ENCODE measurements at places on chromosomes 11 and 22.

GRCh38 chr22:22942511-22943329 lies 55.1 kb downstream of the IGLL5 start:
- DNase-seq = no peak

- no peak for DNase-seq
Measured at GRCh38 chr11:80521592-80521991, 1080.8 kb upstream of the TENM4 start.

- DNase-seq = no peak
Measured at GRCh38 chr11:80469871-80470270, 1029.0 kb upstream of the TENM4 start.

DNA sequence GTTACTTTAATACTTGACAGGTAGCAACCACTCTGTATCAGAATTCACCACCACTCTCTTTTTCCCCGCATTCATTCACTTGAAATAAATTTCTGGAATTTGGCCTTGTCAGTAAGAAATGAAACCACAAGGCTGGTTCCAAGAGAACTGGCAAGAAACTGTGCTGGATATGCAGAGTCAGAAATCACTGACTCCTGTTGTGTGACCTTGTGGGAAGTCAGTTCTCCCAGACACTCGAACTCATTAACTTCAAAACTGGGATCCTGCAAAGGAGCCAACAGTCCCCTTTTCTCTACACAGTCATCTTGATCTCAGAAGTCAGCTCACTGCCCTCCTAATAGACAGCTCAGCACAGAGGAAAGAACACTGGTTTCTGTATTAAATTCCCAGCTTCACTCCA lies 142.7 kb downstream of the LRRC4C start:
- no peak for DNase-seq

- no peak for DNase-seq
Measured at GRCh38 chr22:42433754-42434682, 1.8 kb upstream of the NFAM1 start.

DNA sequence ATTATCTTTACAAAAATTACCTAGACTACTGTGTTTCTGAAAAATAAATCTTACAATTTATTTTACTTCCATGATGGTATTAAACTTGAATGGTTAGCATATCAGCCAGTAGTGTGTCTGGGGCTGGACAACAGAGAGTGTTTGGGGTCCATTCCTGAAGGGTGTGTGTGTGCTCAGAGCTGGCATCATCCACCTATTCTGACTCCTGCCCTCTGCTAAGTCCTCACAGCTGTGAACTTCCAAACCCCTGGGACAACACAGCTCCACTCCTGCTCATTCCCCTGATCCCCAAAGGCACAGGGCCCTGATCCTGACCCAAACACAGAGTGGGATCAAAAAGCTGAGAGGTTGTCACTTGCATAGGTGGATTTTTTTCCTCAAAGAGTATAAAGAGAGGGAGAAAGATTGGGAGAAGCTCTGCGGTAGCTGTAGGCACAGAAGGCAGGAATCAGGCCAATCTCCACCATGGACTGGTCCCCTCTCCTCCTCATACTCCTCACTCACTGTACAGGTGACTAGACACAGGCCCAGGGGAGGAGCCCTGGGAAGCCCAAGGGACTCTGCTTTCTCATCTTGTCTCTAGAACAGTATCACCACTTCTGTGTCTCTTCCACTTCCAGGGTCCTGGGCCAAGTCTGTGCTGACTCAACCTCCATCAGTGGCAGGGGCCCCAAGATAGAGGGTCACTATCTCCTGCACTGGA lies 55.7 kb upstream of the TOP3B start:
- DNase-seq = no peak

DNA sequence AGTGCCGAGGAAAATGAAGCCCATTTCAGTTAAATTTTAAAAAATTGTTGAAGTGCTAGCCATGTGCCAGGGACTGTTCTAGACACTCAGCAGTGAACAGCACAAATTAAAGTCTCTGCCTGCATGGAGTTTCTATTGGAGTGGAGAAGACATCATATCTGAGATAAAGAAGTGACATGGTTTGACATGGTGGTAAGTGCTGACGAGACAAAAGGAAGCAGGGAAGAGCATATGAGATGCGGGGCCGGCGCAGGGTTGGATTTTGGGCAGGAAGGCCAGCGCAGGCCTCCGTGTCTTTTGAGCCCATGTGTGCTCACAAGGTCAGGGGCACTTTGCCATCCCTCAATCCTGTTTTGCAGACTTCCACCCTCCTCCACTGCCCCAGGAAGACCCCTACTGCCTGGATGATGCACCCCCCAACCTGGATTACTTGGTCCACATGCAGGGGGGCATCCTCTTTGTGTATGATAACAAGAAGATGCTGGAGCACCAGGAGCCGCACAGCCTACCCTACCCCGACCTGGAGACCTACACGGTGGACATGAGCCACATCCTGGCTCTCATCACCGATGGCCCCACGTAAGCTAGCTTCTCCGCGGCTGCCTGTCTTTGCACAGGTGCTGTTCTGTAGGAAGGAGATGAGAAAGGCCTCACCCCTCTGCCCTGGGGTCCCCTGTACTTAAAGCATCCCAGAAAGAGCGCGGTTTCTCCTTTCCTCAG lies 29.6 kb downstream of the AMPD3 start:
- DNase-seq = no peak

DNA sequence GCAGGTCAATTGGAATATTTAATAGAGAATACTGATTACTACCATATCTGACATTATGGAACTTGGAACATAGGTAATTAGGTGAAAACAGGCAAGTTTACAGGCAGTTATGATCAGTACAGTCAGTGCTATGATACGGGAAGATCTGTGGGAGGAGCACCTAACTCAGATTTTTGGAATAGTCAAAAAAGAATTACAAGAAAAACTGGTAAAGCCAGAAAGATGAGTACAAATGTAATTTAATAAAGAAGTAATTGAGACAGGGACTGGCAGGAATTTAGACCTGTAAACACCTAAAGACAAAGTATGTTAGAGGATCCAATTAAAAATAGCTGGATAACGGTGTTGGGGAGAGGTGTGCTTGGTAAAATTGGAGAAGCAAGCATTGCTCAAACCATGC lies 206.5 kb upstream of the ANO5 start:
- DNase-seq = no peak

- DNase-seq = no peak
Measured at GRCh38 chr11:117604336-117604995, 192.6 kb downstream of the DSCAML1 start.

GRCh38 chr11:122917311-122917710 lies 34.8 kb downstream of the JHY start:
- no peak for DNase-seq

- no peak for DNase-seq
Measured at GRCh38 chr11:19571906-19572305, 140.7 kb upstream of the NAV2 start.

GRCh38 chr11:2482204-2482603 lies 37.4 kb downstream of the KCNQ1 start:
- no peak for DNase-seq

- DNase-seq = no peak
Measured at GRCh38 chr11:48000432-48000831, 20.1 kb downstream of the PTPRJ start.

DNA sequence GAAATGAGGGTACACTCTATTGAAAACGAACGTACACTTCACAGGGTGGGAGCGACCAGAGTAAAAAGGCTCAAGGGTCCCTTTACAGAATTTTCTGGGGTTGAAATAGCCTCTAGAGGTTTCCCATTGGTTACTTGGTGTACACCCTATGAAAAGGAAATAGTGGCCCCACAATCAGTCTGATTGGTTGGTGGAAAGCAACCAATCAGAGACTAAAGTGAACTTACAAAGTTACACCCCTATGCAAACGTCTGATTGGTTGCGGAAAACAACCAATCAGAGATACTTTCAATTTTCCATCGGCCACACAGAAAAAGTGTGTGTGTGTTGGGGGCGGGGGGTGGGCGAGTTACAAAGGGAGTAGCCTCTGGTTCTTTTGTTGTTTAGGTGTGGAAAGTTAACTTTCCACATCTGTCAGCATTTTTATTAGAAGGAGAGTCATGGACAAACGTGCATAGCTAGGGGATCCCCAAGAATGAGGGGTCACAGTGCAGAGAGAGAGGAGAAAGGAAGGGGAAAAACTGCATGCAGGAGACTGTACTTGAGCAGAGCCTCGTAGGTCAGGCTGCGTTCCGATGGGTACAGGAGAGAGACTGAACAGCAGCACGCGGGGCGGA lies 1152.1 kb downstream of the TBC1D22A start:
- DNase-seq = no peak

DNA sequence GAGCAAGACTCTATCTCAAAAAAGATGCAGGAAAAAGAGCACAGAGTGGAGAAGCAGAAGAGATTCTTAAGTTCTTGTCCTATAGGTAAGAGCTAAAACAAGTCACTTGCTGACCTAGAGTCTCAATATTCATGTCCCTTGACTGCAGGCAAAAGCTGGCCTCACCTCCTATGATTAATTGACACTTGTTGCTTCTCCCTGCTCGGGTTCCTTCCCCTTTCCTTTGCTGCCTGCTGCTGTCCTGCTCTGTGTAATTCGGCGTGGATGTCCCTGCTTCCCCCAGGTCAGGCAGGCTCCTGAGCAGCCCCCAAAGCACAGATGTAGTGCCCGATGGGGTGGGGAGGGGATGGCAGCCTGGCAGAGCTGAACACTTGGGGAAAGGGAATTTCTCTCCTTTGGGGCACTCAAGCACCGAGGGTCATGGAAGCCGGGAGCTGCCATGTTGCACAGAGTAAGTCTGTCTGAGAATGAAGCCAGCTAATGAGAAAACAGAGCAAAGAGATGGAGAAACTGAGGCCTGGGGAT lies 60.8 kb upstream of the NUP50 start:
- DNase-seq = no peak

DNA sequence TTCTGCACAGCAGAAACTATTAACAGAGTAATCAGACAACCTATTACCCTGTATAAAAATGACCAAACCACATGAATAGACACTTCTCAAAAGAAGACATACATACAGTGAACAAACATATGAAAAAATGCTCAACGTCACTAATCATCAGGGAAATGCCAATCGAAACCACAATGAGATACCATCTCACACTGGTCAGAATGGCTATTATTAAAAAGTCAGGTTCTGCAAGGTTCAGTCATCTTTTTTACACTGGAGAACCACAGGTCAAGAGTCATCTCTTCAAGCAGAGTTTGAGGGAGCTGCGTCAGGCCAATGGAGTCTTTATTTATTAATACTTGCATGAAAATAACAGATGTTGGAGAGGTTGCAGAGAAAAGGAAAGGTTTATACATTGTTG lies 40.4 kb downstream of the RCN1 start:
- DNase-seq = no peak

- no peak for DNase-seq
Measured at GRCh38 chr11:7473717-7474116, 11.6 kb upstream of the OLFML1 start.

DNA sequence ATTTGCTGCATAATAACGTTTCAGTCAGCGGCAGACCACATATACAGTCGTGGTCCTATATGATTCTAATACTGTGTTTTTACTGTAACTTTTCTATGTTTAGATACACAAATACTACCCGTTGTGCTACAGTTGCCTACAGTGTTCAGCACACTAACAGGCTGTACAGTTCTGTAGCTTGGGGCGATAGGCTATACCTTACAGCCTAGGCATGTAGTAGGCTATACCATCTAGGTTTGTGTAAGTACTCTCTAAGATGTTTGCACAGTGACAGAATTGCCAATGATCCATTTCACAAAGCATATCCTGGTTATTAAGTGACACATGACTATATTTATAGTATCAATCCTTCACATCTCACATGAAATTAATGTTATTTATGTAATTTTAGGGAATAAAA lies 78.2 kb downstream of the YAP1 start:
- DNase-seq = no peak

DNA sequence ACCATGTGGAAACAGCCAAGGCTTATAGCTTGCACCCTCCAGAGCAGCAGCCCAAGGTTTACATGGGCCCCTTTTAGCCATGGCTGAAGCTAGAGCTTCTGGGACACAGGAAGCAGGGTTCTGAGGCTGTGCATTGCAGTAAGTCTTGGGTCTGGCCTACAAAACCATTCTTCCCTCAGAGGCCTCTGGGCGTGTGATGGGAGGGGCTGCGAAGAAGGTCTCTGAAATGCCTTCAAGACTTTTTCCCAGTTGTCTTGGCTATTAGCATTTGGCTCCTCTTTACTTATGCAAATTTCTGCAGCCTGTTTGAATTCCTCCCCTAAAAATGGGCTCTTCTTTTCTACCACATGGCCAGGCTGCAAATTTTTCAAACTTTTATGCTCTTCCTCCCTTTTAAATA lies 109.5 kb downstream of the BBOX1 start:
- DNase-seq = no peak

DNA sequence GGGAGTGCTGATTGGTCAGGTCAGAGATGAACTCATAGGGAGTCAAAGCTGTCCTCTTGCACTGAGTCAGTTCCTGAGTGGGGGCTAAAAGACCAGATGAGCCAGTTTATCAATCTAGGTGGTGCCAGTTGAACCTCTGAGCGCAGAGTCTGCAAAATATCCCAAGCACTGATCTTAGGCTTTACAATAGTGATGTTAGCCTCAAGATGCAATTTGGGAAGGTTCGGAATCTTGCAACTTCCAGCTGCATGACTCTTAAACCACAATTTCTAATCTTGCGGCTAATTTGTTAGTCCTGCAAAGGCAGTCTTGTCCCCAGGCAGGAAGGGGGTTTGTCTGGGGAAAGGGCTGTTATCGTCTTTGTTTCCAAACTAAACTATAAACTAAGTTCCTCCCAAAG lies 92.3 kb upstream of the PARVA start:
- no peak for DNase-seq

GRCh38 chr11:63709336-63709884 lies 28.1 kb downstream of the RTN3 start:
- DNase-seq = no peak

GRCh38 chr11:111361874-111362273 lies 17.2 kb downstream of the POU2AF1 start:
- DNase-seq = no peak

DNA sequence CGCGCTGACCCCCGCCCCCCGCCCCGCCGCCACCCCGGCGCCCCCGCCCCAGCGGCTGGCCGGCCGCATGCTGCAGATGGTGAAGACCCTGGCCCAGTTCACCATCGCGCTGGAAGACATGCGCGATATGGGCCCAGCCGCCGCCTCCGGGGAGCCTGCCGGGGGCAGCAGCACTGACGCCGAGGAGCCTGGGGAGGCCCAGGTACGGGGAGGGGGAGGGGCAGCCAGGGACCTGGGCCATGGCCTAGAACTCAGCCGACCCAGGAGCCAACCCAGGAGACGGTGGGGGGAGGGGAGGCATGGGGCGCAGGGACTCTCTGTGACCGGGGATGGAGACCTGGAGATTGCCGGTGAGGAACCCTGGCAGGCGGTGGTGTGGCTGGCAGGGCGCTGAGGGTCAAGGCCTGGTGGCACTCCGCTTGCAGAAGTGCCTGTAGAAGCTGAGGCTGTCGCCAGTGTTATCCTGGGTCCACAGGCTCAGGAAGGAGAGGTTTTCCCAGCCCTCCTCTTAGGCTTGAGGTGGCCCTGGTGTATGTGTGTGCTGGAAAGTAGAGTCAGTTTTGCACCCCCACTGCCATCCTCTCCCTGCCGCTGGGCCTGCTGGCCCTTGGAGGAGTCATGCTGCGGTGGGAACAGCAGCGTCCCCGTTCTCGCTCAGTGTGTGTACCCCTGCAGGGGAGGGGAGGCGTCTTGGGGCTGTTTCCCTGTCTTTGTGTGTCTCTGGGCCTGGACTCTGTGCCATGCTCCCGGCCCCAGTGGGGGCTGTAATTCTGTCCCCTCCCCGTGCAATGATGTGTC lies 32.9 kb upstream of the RELT start:
- no peak for DNase-seq

GRCh38 chr11:61416941-61417340 lies 12.8 kb downstream of the CPSF7 start:
- no peak for DNase-seq
